ENCODE measurements at places on chromosomes 7 and 10.

GRCh38 chr10:62681211-62681940 lies 123.1 kb upstream of the ADO start:
- DNase-seq: peak; percentile 86

DNA sequence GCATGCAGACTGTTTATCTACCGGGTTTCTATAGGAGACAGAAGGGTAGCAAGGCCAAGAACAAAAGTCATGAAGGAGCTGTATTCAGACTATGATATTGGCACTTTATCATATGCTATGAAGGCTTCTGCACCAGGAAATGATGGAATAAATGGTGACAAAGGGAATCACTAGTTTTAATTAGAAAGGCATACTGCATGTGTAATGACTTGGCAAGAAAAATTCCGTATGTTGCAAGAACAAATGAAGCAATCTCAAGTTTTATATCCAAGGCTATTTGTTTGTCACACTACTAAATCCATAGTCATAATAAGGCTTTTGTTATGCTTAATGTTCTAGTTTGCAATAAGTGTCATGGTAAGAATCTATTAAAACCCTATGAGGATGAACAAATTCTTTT lies 230.9 kb downstream of the ZEB1 start:
- no peak for DNase-seq

DNA sequence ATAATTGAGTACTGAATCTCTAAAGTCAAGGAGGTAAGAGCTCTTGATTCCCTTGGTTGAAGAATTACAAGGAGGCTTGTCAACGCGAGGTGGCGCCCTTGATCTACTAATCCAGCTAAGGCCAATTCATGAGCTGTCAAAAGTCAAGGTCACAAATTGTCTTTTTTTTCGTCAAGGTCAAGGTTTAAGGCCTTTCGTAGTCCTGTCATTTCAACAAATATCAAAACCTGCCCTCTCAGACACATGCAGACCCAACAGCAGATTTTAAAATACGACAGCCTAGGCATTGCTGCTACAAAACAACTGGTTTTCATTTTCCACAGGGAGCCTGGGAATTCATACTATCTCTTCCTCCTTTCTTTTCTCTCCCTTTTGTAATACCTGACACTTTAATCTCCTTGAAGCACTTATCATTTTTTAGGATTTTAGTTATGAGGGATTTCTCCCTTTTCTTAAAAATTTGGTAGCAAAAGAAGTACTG lies 3.6 kb downstream of the HOXA13 start:
- DNase-seq: peak; percentile 70

GRCh38 chr10:16986082-16986405 lies 143.6 kb downstream of the CUBN start:
- DNase-seq: no peak

DNA sequence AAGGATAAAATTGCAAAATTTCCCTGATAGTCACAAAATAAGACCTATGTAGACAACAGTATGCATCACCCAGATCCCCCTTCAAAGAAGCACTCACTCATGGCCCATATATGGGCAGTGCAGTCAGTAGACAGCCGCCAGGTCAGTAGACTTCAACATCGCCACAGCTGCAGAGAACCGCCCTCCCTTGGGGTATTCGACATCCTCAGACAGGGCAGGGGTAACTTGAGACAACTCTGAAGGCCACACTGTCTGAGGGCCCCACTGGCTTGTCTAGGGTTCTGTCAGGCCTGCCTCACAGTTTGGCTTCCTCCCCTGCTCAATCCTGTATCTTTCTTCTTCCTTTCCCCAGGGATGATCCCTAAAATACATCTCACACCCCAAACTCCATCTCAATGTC lies 172.3 kb downstream of the IMMP2L start:
- DNase-seq: no peak

DNA sequence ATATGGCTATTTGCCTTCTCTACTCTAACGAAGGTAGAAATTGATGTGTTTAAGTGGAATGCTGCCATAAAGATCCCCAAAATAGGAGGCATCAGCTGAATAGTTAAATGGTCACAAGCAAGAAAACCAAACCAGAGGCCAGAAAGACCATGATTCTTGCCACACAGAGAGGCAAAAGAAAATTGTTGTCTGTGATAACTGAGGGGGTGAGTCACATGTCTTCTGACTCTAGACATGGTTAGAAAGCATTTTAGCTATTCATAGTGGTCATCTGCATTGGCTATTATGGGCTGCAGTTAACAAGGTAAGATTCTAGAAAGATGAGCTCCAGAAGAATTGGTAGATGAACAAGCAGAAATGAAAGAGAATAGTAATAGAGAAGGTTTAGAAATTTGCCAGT lies 361.4 kb upstream of the NPSR1 start:
- no peak for DNase-seq

GRCh38 chr10:35133586-35133985 lies 6.9 kb downstream of the CREM start:
- DNase-seq: no peak

DNA sequence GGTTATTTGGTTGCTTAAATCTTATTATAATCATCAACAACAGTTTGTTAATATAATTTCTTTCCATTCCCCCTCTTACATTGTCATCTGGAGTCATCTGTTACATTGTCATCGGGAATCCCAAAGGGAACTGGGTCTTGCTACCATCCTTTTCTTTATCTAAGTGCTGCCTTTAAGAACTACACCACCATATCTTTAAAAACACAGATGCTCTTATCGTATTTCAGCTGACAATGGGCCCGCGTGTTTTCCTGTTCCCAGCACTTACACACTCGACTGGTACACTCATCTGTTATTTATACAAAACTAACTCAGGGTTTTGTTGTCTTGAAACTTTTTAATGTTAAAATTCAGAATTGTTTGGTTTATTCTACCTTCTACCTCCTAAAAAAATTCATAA lies 256.2 kb upstream of the MGMT start:
- no peak for DNase-seq

DNA sequence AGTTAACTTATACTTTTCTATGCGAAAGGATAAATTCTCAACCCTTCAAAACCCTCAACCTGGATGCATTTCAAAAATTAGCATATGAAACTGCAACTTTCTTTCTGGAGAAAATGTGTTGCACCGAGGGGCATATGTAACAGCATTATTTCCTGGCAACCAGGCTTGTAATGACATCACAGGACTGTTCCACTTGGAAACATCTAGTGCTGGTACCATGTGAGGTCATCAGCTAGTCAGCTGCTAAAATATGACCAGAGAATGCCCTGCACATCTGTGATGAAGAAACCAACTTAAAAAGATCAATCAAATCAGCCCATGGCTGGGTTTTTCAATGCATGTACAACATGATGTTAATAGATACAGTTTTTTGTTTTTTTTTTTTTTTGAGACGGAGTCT lies 40.0 kb downstream of the FGFR2 start:
- DNase-seq: no peak

DNA sequence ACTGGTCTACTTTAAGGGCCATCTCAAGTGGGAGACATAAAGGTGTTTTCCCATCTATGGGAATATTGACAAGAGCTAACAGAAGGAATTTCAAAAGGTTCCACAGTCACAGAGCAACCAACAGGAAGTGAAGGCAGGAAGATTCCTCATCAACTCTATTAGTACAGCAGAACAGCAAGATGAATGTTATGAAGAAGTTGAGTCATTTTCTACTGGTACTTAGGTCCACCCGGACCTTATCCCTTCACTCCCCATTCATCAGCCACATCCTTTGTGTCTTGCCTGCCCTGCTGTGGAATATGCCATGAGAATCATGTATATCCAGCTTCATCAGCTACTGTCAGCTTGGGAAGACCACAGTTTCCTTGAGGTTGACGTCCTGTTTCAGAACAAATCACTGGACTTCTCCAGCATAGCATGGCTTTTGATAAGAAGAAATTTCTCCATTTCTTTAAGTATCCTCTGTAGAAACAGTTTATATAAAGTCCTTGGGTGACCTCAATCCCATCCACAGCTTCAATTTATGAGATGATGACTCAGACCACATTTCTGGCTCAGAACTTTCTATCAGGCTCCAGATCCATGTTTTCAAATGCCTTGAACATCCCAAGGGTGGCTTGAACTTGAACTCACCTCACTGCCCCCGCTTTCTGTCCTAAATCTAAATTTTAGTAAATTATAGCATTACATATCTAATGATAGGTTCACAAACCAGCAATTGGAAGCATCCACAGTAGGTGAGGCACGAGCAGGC lies 84.9 kb upstream of the AGK start:
- no peak for DNase-seq

- DNase-seq: no peak
Measured at GRCh38 chr10:103803941-103804340, 51.4 kb downstream of the SH3PXD2A start.

GRCh38 chr10:116201011-116201410 lies 72.0 kb downstream of the GFRA1 start:
- no peak for DNase-seq

DNA sequence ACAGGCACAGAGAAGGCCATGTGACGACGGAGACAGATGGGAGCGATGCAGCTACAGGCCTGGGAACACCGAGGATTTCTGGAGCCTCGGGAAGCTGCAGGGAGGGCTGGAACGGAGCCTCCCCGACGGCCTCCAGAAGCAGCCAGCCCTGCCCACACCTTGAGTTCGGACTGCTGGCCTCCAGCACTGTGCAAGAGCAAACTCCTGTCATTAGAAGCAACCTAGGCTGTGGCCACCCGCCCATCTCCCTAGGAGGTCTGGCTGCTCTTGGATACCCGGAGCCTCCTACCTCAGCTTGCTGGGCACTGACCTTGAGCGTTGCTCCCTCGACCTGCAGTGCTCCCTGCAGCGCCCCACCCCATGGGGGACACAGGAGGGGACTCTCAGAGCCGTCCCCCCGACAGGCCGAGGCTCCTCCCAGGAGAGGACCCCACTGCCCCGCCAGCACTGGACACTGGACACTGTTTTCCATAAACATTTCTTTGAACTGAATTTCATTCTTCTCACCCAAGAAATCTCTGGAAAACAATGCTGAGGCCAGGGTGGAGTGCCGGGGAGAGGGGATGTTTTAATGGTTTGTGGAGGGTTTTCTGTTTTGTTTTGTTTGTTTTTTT lies 22.5 kb upstream of the TNRC18 start:
- no peak for DNase-seq

GRCh38 chr7:65475734-65476319 lies 102.2 kb downstream of the ZNF92 start:
- DNase-seq: no peak

- DNase-seq: no peak
Measured at GRCh38 chr7:38977685-38978084, at the start of gene POU6F2. TSS of gene POU6F2 (plus strand) at chr7:38977909. CDS start at chr7:38977954, 45 bp downstream.

DNA sequence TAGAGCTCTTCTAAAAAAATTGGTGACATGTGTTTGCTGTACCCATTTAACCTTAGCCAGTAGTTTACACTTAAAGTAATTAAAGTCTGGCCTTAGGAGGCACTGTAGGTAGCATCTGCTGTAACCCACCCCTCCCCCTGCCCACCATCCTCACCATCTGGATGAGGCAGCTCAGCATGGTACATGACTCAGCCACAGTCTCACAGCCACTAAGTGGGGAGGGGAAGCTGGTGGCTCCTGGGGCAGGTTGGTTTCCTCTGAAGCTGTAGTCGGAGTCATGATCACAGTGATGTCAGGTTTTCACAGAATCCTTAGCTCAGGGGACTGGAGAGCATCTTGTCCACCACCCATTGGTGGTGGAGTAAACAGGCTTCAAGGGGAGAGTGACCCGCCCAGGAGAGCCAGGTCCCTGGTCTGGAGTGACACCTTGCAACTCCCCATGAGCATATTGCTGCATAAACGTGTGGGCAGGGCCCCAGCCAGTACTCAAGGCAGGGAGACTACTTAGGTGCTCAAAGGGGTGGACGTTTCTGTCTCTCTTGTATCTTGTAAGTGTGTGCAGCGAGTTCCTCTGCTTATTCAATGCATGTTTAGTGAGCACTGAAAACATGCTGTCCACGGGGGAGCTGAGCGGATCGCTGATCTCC lies 125.9 kb downstream of the GRK5 start:
- peak; percentile 75 for DNase-seq

DNA sequence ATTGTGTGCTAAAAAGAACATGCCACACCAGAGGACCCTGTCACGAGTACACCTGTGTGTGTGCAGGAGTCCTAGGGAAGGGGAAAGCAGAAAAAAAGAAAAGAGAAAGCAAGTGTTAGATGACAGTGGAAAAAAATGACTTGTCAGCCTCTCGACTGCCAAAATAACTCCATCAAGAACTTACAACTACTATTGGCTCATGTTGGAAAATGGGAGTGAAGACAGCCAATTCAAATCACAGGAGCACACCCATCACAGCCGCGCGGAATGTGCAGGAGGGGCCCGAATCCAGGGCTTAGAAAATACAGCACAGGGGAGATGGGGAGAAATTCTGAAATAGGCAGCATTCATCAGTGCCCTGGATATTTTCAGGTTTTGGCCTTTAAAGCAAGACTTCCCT lies 38.1 kb upstream of the FOXI2 start:
- DNase-seq: no peak

DNA sequence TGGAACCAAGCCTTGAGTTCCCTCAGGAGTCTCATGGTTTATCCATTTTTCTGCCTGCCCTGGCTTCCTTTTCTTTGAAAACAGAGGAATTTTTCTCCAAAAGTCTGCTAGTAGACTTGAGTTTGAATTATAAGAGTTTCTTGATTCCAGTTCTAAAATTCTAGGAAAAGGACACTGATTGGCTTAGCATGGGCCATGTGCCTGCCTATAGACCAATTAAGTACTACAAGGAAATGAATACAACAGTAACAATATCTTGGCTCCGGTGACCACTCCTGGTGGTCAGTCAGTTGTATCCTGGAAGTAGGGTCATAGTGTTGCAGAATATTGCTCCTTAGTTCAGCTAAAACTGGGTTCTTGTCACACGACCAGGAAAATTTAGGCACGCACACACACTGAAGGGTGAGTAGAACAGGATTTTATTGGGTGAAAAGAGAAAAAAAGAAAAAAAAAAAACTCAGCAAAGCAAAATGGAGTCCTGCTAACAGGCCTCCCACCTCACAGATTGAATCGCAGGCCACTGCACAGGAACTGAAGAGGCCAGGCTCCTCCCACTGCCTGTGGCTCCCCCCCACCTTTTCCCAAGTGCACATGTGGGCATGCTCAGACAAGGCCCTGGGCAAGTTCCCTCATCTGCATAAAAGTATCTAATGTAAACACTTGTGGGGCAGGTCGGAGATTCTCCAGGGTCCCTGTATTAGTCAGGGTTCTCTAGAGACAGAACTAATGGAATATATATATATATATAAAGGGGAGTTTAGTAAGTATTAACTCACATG lies 155.1 kb downstream of the LYZL1 start:
- no peak for DNase-seq

Data from stimulated activated CD8-positive, alpha-beta memory T cell treated with anti-CD3 and anti-CD28 coated beads, Interleukin-7, amount 100 ng/mL, for 48 hours (primary cell).